ENCODE measurements at places on chromosomes 4 and X. TPM values are rescaled to one million over a fixed set of nuclear protein-coding genes. Genes with fewer than 3 reads are reported as not detected.

Gene MAB21L2
- total RNA-seq = not detected

Gene HSFX1
- not detected for total RNA-seq

Gene ZNF827
- 4.6 TPM for total RNA-seq

DNA sequence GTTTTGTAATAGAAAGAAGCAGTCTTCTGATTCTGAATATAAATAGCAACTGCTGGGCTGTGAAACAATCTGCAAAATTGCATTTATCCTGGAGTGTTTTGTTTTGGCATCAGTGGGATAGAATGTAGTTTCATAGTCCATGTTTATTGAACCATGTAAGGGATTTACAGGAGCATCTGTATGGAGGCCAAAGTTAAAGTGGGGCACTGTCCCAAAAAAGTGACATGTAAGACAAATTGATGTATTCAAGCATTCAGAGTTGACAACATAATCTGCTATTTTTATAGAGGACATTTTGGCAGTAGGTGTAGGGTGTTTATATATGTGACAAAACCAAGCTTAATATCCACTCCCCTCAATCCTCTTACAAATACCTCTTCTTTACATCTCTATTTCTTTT, 200.5 kb upstream of the ANK2 start:
- DNase-seq = no peak

DNA sequence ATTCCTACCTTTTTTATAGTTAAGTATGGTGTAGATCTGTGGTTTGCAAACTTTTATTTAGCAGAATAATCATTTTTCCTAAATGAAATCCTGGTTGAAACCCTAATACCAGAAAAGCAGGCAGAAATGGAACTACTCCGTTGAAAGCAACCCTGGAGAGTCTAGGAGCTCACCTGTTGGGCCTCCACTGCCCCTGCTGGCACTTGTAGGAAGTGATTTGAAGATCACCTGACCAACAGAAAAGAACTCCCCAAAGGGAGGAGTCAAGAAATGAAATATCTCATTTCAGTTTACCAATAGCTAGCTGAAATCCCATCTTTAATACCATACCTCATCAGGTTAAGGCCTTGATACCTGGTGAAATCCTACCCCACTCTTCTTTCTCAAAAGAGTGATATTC, 277.1 kb downstream of the KLHL13 start:
- no peak for DNase-seq

DNA sequence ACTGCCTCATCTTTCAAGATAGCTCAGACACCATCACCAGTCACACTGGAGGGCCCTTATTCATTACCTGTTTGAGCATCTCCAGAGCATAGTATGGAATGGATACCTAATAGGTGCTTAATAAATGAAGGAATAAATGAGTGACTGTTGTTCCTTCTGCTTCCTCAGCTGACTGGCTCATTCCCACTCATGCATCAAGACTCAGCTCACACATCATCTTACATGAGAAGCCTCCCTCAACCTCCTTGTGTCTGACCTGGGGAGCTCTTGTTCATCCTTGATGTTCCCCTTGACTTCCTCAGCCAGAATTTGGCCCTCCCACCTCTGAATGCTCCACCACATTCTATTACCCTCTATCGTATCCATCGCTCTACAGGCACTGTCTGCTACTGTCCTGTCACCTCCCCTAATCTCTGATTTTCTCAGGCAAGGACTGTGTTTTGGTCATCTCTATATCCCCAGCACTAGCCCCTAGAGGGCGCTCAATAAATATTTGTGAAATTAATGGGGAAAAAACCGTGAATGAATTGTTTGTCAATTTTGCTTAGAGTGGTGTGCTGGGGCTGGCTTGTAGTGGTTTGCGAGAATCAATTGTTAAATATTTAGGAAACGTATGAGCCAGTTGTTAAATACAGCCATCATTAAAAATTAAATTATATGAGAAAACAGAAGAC, 88.3 kb downstream of the NHSL2 start:
- DNase-seq = peak; percentile 16

DNA sequence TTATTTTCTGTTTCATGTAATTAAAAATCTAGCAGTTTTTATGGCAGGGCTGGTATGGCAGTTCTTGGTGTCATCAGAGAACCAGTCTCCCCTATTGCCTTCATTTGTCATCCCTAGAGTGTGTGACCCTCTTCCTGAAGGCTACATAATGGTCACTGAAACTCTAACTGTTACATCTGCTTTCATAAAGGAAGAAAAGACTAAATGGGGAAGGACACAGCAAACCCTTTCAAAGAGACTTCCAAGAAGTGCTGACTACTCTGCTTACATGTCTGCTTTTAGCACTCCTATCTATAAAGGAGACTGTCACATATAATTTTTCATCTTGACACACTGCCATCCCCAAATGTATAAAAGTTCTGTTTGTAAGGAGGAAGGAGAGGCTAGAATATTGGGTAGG, 105.9 kb upstream of the DIAPH2 start:
- DNase-seq = no peak
